ENCODE measurements at places on chromosomes 2 and 18. TPM values are rescaled to one million over a fixed set of nuclear protein-coding genes. Genes with fewer than 3 reads are reported as not detected.
A peak's percentile ranks its signal among the peaks of the same experiment; 100 is the strongest.

The SAG gene
- total RNA-seq: not detected

- DNase-seq: peak; percentile 77
Measured at GRCh38 chr2:65788556-65788955, 356.2 kb upstream of the SPRED2 start.

- no peak for DNase-seq
Measured at GRCh38 chr2:236853585-236854051, 232.1 kb upstream of the COPS8 start.

- DNase-seq: peak; percentile 96
Measured at GRCh38 chr2:238864207-238865014, 16.5 kb downstream of the TWIST2 start.

Data from esophagus muscularis mucosa (tissue), 4 donors.